ENCODE measurements at places on chromosomes 13 and 19. TPM values are rescaled to one million over a fixed set of nuclear protein-coding genes. Genes with fewer than 3 reads are reported as not detected.

The OR10H4 gene
- polyA plus RNA-seq: not detected

- no peak for DNase-seq
These were observed 7.1 kb downstream of the LIPE start for GRCh38 chr19:42420055-42420544.

The NPAS1 gene
- 1.2 TPM for polyA plus RNA-seq

- no peak for DNase-seq
These were observed 53.6 kb downstream of the GADD45B start for GRCh38 chr19:2529473-2529918.

The URAD gene
- not detected for polyA plus RNA-seq

Data from right renal cortex interstitium (tissue), 3 donors.